HFF-Myc (cell line): ENCODE measurements at places on chromosomes 11 and 22.

DNA sequence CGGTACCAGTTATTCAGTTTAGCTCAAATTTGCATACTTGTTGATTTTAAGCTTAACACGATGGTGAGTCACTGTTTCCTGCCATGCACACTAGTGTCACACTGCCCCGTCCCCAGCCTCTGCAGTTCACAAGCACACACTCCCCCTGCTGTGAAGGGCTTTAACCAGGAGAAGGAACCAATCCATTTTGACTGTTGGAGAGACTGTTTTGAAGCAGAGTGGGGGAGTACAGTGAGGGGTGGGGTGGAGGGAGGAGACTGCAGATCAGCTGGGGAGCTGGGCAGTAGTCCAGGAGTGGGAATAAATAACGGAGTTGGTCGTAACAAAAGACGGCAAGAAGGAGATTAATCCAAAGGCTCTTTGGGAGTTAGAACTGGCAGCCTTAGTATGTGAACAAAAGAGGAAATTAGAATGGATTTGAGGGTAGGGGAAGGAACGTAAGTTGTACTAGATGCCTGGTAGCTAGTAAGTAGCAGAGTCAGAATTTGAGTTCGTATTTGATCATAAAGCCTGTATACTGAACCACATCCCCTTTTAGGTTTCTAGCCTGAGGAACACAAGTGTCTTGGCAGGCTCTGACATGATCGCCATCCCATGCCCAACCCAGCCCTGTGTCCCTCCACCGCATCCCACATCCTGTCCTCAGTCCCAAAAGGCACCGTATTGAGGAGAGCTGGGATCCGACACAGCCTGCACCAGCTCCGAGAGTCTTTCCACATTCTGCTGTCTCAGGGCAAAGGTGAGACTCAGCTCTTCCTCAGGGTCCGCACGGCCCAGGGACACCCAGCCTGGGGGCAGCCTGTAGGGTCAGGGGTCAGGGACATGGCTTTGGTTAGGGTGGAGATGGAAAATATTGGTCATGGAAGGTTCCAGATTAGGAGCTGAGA, 862 bp downstream of the TPP1 start:
- DNase-seq = no peak

- DNase-seq = no peak
These were observed 27.1 kb upstream of the TOP3B start for GRCh38 chr22:22009661-22010060.

GRCh38 chr22:19180740-19181410, 2.3 kb upstream of the SLC25A1 start:
- no peak for DNase-seq

- DNase-seq = no peak
These were observed 10.5 kb downstream of the COMMD9 start for GRCh38 chr11:36278531-36279282.

DNA sequence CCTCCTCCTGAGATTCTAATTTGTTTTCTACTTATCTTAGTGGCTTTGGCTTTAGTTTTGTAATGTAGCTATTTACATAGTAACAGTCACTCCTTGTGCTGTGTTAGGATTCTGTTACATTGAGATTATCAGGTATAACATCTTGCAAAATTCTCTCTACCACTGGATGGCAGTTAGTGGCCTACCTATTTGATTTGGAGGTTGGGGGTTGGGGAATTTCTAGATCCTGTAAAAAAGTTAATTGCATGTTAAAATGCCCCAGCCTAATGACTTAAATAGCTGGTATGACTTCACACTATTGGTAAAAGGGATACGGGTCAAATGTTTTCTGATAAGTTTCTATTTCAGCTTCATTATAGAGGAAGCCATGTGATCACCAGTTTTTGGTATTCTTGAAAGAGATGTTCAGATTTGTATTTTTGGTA, 2.8 kb downstream of the GRK3 start:
- DNase-seq = no peak

DNA sequence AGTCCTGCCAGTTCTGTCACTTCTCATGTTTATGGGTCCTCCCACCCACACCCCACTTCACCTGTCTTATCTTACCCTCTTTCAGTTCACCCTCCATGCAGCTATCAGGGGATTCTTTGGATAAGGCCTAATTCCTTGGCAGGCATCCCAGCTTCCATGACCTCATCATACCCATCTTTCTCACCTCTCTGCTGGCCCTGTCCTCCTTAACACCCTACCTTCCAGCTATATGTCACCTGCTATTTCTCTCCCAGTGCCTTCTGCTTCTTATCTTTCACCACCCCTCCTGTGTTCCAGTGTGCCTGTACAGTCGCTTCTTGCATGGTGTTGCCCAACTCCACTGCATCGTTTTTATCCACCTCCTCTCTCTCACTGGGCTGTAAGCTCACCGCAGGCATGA, 28.3 kb downstream of the SNU13 start:
- DNase-seq = no peak

DNA sequence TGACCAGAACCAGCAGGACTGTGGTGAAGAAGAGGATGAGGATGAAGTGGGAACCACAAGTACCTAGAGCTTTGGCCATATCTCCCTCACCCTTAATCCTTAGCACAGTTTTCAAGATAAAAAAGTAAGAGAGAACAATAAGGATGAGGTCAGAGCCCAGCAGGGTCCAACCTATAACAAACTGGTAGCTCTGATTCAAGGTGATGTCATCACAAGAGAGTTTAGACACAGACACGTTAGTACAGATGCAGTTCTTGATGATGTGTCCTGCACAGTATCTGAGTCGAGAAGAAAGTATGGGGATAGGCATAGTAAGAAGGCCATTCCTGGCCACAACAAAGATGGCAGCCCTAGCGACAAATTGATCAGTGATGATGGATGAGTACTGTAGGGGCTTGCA, 586 bp downstream of the OR56A5 start:
- DNase-seq = no peak

DNA sequence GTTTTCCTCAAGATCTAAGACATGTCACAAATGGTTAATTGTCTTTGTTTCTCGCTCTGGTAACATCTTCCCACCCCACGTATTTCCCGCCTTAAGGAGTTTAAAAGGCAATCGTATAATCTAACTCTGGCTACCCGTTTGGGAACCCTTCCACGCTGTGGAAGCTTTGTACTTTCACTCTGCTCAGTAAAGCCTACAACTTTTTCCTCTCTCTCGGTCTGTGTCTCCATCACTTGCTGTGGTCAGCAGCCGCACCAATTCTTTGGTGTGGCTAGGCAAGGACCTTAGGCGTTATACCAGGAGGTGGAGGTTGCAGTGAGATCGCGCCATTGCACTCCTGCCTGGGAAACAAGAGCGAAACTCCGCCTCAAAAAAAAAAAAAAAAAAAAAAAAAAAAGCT, 1430.1 kb downstream of the LRRC4C start:
- DNase-seq = no peak

- no peak for DNase-seq
These were observed 43.2 kb upstream of the FADD start for GRCh38 chr11:70159627-70160570.

GRCh38 chr11:118924591-118925585, 838 bp downstream of the BCL9L start:
- no peak for DNase-seq

DNA sequence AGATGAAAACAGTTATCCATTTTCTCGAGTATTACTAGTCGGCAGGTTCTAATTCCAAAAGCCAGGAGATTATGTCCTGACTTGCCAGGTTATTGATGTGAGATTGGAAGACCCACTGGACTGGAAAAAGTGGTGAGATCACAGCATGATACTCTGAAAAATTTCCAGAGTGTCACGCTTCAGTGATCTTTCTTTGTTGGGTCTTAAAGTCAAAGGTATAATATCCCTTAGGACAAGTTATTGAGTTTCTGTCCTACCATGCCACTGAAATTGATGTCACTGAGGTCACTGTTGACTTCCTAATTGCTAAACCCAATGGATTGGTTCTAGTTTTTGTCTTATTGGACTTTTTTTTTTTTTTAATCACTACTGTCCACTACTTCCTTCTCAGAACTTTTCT, 104.5 kb upstream of the GRAMD1B start:
- no peak for DNase-seq

- DNase-seq = no peak
These were observed 77.9 kb upstream of the ALX4 start for GRCh38 chr11:44387825-44388224.

- DNase-seq = no peak
These were observed 15.3 kb upstream of the SLCO2B1 start for GRCh38 chr11:75135651-75136050.

DNA sequence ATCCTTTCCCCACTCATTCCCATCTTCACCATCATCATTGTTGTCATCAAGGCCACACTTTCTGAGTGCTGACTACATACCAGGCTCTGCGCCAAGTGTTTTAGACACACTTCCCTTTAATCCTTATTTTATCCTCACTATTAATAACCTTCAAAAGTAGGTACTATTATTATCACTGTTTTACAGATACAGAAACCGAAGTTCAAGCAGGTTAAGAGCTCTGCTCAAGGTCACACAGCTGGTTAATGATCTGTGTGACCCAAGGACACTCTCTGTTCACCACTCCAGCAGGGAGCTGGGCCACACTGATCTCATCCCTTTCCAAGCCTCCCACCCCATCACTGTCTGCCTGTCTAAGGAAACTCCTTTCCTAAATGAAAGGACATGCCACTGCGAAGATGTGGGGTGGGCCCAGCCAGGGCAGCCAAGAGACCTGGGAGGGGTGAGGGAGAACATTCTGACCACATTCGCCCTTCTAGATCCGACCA, 17.2 kb upstream of the TSKU start:
- DNase-seq = no peak

DNA sequence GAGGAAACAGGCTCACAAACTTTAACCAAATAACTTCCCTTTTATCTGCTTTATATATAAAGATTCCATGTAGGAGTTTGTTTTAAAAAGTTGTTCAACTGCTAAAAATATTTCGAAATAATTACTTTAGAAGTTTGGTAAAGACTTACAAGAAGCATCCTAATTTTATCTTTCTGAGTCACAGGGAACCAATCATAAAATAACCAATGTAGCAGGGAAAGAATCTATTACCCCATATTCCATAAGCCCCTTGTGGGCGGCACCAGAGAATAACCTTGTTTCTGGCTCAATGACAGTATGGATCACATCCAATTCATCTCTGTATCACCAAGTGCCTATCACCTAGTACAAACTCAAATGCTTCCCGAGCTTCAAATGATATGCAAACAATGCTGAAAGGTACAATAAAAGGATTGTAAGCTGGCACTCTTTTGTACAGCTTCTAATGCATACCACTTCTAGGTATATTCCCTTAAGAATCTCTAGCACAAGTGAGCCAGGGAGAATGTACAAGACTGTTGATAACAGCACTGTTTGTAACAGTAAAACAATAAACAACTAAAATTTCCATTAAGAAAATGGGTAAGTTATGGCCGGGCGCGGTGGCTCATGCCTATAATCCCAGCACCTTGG, 158.4 kb downstream of the ATG16L2 start:
- no peak for DNase-seq

DNA sequence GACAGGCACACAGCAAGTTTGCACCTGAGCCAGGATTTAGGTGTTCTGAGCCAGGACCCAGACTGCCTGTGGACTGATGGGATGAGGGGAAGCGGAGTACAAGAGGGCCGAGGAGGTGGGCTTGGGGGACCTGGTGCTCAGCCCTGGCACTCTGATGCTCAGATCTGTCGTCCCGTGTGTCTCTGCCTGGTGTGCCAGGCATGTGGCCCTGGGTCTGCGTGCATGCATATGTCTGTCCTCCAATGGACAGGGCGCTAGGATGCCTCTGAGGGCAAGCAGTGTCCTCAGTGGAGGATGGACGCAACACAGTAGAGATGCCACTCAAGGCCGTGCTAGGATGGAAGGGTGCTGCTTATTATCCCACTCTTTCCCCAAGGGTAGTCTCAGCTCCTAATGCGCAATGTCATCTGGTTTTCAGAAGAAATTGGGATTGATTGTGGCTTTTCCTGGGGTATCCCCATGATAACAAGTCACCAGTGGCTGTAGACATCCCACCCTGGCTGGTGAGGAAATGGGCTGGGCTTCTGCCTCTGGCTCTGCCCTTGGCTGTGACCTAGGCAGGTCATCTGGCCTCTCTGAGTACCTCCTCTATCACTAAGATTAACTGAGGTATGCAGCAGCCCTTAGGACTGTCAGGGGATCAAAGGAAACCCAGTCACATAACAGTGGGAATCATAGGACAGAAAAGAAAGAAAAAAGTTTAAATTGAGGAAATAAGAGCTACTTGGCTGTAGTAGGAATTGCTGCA, 35.7 kb upstream of the SUSD2 start:
- DNase-seq = no peak
